ENCODE measurements at places on chromosomes 12 and 14.

DNA sequence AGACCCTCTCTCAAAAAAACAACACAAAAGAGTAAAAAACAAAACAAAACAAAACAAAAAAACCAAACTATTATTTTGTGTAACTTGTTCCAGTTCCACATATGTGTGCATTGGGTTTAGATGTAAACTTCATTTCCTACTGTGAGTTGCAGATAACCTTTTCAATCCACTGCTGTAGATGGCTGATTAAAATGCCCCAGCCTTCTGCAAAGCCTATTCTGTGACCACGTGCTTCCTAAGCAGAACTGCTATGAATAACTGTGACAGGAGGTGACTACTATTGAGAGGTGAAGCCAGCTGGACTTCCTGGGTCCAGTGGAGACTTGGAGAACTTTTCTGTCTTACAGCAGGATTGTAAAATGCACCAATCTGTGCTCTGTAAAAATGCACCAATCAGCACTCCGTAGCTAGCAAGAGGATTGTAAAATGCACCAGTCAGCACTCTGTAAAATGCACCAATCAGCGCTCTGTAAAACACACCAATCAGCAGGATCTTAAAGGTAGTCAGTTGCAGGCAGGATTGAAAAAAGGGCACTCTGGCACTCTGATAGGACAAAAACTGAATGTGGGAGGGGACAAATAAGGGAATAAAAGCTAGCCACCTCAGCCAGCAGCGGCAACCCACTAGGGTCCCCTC is 10.3 kb upstream of the ELK3 start:
- H3K27me3 ChIP-seq = no peaks in the 10 kb centered on the region
- no peak overlapping the region for H3K27ac ChIP-seq
- H3K4me1 ChIP-seq = peaks cover 14% of the 10 kb centered on the region
- DNase-seq = no peak

GRCh38 chr14:59296508-59296907 is 108.0 kb downstream of the DAAM1 start:
- H3K27ac ChIP-seq = no peak overlapping the region
- no peak overlapping the region for H3K4me3 ChIP-seq
- DNase-seq = no peak
- no peaks in the 10 kb centered on the region for H3K27me3 ChIP-seq
- peaks cover 2% of the 10 kb centered on the region for H3K36me3 ChIP-seq

GRCh38 chr14:68619790-68620574 is 172.9 kb downstream of the ZFP36L1 start:
- H3K27ac ChIP-seq = no peak overlapping the region
- H3K27me3 ChIP-seq = no peaks in the 10 kb centered on the region
- no peak for DNase-seq
- H3K4me1 ChIP-seq = peaks cover 4% of the 10 kb centered on the region
- no peak overlapping the region for H3K4me3 ChIP-seq

- peaks cover 2% of the 10 kb centered on the region for H3K36me3 ChIP-seq
- no peak overlapping the region for H3K27ac ChIP-seq
- DNase-seq = no peak
- no peak overlapping the region for H3K4me3 ChIP-seq
- no peaks in the 10 kb centered on the region for H3K4me1 ChIP-seq
- peaks cover 15% of the 10 kb centered on the region for H3K27me3 ChIP-seq
Measured at GRCh38 chr14:23831596-23831995, 122.0 kb upstream of the DHRS4 start.

DNA sequence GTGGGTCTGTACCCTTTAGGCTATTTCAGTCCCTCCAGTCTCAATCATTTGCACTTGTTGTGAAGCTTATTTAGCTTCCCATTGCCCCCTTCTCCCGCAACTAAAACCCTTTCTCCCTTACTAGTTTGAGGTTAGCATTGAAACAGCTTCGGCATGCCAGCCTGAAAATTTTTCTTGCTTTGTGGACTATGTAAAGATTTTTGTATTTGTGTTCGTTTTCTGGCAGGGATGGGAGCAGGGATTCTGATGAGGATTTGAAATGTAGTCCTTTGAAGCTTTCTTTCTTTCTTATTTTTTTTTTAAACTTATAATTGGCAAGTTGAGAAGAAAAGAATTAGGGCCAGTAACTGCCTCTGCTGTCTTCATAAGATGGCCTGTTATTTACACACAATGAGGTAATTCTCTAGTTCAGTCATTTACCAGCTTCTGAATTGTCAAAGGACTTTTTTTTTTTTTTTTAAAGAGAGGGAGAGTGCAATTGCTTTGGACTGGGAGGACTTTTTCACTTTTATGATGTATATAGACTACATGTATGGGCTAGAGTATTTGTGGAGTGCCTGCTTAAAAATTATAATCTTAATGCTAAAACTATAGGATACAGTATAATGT is 29.0 kb downstream of the PALS1 start:
- no peaks in the 10 kb centered on the region for H3K27me3 ChIP-seq
- DNase-seq = no peak
- no peak overlapping the region for H3K27ac ChIP-seq
- H3K4me1 ChIP-seq = peaks cover 19% of the 10 kb centered on the region

DNA sequence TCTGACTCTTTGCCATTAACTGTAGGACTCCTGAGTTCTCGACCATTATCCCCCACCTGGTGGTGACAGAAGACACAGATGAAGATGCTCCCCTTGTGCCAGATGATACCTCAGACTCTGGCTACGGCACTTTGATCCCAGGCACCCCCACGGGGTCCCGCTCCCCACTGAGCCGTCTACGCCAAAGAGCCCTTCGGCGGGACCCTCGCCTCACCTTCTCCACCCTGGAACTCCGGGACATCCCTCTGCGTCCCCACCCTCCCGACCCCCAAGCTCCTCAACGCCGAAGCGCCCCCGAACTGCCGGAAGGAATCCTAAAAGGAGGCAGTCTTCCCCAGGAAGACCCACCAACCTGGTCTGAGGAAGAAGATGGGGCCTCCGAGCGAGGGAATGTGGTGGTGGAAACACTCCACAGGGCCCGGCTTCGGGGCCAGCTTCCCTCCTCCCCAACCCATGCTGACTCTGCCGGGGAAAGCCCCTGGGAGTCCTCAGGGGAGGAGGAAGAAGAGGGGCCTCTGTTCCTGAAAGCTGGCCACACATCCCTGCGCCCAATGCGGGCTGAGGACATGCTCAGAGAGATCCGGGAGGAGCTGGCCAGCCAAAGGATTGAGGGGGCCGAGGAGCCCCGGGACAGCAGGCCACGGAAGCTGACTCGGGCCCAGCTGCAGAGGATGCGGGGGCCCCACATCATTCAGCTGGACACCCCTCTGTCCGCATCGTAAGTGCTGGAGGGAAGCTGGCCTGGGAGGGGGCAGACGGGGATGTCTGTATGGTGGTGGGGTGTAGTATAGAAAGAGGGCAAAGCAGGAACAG is 14.4 kb downstream of the TNFRSF1A start:
- H3K4me1 ChIP-seq = peaks cover 36% of the 10 kb centered on the region
- peak overlapping the region; percentile 69 for H3K27ac ChIP-seq
- no peak overlapping the region for H3K4me3 ChIP-seq
- peaks cover 5% of the 10 kb centered on the region for H3K36me3 ChIP-seq

GRCh38 chr12:120199595-120200306 is 1.2 kb downstream of the RPLP0 start:
- H3K36me3 ChIP-seq = peaks cover 3% of the 10 kb centered on the region
- DNase-seq = no peak
- H3K27me3 ChIP-seq = no peaks in the 10 kb centered on the region
- H3K27ac ChIP-seq = peak overlapping the region; percentile 99

- H3K36me3 ChIP-seq = peaks cover 2% of the 10 kb centered on the region
- no peaks in the 10 kb centered on the region for H3K4me1 ChIP-seq
- no peak overlapping the region for H3K27ac ChIP-seq
Measured at GRCh38 chr14:92407410-92407809, 84.4 kb downstream of the SLC24A4 start.

DNA sequence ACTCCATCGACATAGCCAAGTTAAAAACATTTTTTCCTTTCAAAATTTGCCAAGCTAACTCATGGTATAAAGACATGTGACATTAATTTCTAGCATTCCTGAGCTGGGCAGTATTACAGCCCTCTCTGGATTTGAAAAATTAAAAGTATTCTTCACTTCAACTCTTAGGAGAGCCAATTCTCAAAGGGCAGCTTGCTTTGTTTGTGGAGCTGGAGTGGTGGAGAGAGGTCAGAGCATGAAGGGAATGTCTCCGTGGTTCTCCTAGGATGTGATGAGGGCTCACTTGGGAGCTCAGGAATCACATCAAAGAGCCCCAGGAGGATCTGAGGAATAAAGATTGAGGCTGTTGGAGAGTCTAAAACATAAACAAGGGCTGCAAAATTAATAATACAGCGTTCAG is 46.9 kb upstream of the RGS6 start:
- no peaks in the 10 kb centered on the region for H3K36me3 ChIP-seq
- H3K27me3 ChIP-seq = peaks cover 18% of the 10 kb centered on the region
- no peak overlapping the region for H3K4me3 ChIP-seq
- DNase-seq = no peak
- H3K4me1 ChIP-seq = no peaks in the 10 kb centered on the region
- no peak overlapping the region for H3K27ac ChIP-seq

GRCh38 chr12:50400104-50400637 is 514 bp upstream of the LARP4 start:
- H3K27me3 ChIP-seq = peaks cover 8% of the 10 kb centered on the region
- peak overlapping the region; percentile 96 for H3K27ac ChIP-seq
- H3K4me1 ChIP-seq = peaks cover 24% of the 10 kb centered on the region
- no peak for DNase-seq
- peaks cover 4% of the 10 kb centered on the region for H3K36me3 ChIP-seq

DNA sequence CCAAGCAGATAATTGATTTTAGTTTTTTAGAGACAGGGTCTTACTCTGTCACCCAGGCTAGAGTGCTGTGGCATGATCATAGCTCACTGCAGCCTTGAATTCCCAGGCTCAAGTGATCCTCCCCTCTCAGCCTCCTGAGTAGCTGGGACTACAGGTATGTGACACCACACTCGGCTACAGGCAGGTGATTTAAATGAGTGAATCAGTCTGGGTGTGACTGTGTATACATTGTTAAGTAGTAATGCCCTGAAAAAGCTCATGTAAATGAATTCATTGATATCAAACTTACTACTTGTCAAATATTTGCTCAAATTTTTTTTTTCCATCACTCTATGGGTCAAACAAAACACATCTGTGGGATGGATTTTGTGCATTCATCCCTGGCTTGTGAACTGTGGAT is 6.3 kb upstream of the USP44 start:
- peaks cover 6% of the 10 kb centered on the region for H3K4me1 ChIP-seq
- no peak overlapping the region for H3K4me3 ChIP-seq
- H3K27ac ChIP-seq = no peak overlapping the region

GRCh38 chr14:57122129-57122528 is 146.6 kb downstream of the EXOC5 start:
- H3K4me1 ChIP-seq = no peaks in the 10 kb centered on the region
- no peak overlapping the region for H3K27ac ChIP-seq
- peaks cover 7% of the 10 kb centered on the region for H3K27me3 ChIP-seq
- H3K4me3 ChIP-seq = no peak overlapping the region

DNA sequence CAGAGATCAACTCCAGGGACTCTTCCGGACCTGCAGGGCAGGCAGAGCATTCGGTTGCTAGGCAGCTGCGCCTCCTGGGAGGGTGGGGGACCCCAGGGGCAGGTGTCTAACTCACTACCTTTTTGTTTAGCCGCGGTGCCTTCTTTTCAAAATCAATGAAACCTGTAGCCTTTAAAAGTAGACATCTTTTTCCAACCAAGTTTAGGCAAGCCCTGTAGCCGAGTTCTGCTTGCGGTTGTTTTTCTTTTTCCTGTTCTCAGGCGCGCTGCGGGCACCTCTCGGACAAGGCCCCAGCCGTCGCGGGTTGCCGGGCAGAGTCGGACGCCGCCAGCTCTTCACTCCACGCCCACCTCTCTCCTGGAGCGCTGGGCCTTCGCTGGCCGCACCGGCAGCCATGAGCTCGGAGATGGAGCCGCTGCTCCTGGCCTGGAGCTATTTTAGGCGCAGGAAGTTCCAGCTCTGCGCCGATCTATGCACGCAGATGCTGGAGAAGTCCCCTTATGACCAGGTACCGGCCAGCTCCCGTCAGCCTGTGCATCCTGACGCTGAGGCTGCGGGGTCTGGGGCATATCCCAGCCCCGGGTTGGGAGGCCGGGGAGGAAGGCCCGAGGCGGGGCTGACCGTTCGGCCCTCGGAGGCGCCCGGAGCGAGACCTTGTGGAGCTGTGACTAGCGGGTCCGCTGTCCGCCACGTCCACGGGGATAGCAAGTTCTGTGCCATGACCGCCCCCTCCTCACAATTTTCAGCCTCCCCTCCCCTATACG is at the start of gene TTC8:
Gene TTC8 (plus strand): TSS at position 338 of the 764 bp plus-strand sequence. CDS start 57 bp downstream, at position 395.
- no peaks in the 10 kb centered on the region for H3K36me3 ChIP-seq
- peak within 1 kb of the TSS; percentile 97 for H3K27ac ChIP-seq
- peak; percentile 79 for DNase-seq

GRCh38 chr12:87157791-87158190 is 871.4 kb downstream of the C12orf50 start:
- no peak for DNase-seq
- no peak overlapping the region for H3K4me3 ChIP-seq
- H3K27ac ChIP-seq = no peak overlapping the region
- no peaks in the 10 kb centered on the region for H3K4me1 ChIP-seq
- no peaks in the 10 kb centered on the region for H3K27me3 ChIP-seq
- no peaks in the 10 kb centered on the region for H3K36me3 ChIP-seq

DNA sequence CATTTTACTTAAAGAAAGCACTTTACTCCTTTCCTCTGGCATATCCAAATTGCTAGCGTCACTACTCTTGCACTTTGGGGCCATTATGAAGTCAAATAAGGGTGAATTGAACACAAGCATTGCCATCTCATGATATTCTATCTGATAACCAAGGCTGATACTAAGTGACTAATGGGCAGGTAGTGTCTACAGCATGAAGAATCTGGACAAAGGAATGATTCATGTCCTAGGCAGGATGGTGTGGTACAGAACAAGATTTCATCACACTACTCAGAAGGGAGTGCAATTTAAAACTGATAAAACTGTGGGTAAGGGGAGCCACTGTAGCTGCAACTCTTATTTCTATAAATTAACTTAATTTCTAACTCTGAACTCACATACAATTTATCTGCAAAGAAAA is 7.7 kb upstream of the SLC6A15 start:
- no peak for DNase-seq
- H3K4me1 ChIP-seq = no peaks in the 10 kb centered on the region
- H3K36me3 ChIP-seq = no peaks in the 10 kb centered on the region
- H3K27me3 ChIP-seq = no peaks in the 10 kb centered on the region

DNA sequence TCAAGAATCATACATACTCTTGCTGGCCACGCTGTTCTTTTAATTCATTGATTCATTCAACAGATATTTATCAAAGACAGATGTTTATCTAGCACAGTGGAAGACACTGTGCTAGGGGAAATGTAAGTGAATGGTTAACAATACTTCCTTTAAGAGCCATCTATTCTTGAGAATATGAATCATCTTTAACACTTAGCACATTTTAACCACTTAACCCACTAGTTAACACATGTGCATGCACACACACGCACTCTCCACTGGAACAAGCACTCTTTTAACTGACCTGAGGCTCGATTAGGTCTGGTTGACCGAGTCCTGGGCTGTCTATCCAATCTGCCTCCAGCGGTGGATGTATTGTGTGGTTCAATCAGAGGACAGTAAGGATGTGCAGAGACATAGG is 34.6 kb downstream of the LMNTD1 start:
- peaks cover 8% of the 10 kb centered on the region for H3K27me3 ChIP-seq
- no peaks in the 10 kb centered on the region for H3K4me1 ChIP-seq
- no peak for DNase-seq
- no peaks in the 10 kb centered on the region for H3K36me3 ChIP-seq
- H3K27ac ChIP-seq = no peak overlapping the region

GRCh38 chr12:123065676-123066383 is 85.1 kb downstream of the PITPNM2 start:
- no peaks in the 10 kb centered on the region for H3K36me3 ChIP-seq
- no peak overlapping the region for H3K27ac ChIP-seq
- H3K27me3 ChIP-seq = no peaks in the 10 kb centered on the region
- no peak for DNase-seq

Measured in T-helper 17 cell (primary cell).